ENCODE measurements at places on chromosomes 16 and 17.

GRCh38 chr17:76278952-76279741, 14.0 kb downstream of the UBALD2 start:
- DNase-seq, result peak; percentile 93

DNA sequence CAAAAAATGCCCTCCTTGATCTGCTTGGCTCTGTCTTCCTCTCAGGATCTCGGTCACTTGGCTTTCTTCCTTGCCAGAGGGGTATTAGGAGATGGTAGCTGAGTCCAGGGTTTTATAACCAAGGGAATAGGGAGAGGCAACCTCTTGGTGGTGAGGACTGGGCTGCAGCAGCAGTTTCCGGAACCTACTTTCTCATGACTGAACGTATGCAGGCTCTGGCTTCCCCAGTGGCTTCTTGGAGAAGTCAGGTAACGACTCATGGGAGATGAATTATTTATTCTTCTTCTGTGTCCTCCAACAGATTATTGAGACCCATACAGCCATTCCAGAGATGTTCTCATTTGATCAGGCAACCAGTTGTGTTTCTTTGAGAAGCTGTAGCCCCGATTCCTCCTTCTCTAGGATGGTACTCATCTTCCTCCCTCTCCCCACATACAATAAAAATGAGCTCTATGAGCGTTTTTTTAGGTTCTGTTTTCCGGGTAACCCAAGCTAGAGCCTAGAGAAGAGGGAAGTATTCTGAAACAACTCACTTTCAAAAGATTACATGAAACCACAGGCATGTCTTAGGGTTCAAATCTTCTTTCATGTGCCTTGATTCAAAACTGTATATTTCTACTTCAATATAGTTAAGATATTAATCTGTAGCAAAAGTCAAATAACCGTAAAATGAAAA, 22.3 kb upstream of the DHX40 start:
- no peak for DNase-seq

DNA sequence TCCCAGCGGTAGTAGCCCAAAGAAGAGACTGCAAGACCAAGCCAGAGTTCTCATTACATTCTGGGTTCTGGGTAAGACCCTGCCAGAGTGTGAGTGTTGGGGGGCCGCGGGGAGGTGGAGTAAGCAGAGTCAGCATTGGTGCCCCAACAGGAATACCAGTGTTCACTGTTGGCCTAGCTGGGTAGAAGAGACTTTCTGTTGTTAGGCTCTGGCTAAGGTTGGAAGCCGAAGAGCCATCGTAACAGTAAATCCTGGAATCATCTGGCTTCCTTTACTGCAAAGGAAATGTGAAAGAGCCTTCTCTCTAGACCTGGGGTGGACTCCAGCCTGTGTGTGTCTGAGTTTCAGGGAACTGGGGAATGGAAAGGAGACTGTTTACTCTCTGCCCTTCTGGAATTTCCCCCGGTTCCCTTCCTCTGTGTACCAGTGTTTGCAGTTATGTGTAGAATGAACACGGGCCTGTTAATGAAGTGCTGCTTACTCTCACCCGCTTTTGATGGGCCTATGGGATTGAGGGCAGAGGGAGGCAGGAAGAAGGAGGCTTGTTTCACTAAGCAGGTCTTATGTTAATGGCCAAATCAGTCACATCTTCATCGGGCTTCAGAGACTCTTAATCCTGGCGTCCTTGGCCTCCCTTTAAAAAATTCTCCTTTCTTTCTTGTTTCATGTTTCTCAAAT, 68.5 kb downstream of the WWP2 start:
- no peak for DNase-seq

- DNase-seq, result no peak
These were observed 1171.0 kb upstream of the GOT2 start for GRCh38 chr16:59905131-59905530.

DNA sequence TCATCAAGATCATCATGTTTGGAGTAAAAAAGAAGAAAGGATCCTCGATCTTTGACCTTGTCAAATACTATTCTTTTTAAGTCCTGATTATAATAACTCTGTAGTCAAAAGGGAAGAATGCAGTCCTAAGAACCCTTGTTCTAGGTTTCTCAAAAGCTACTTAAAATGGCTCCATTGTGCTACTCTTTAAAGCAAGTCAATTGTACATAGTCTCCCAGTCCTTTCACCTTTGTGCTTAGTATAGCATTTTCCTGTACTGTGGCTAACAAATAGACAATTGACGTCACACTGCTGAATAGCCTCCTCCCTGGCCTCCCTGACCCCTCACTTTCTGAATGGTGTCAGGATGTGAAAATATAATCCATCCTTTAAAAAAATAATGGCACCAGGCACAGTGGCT, 172.9 kb downstream of the AATF start:
- DNase-seq, result no peak

DNA sequence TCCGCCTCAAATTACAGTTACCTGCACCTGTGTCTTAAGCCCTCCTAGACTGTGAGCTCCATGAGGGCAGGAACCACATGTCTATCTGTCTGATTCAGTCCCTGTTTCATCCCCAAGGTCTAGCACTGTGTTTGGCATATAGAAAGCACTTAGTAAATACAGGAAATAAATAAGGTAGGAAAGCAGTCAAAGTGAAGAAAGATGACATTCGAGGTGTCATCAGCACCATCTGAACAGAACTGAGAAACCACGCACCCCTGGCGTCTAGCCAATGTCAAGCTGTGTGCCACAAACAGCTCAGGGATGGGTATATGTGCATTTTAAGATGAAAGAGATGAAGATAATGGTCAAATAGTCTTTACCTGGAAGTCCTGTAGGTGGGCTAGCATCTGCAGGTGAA, 79.6 kb upstream of the ATP2A3 start:
- no peak for DNase-seq

DNA sequence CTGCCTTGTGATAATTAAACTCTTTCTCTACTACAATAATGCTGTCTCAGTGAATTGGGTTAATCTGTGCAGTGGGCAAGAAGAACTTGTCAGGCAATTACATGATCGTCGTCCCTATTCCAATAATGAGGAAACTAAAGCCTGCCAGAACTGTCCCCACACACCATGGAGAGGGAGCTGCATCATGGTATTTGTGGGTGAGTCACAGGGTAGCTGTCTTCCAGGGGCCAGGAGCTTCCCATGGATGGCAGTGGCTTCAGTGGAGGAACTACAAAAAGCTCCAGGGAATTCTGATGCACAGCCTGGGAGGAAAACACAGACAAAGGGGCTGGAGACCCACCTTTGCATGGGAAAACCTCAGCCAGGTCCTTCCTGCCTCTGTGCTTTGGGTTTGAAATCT, 83.3 kb upstream of the C16orf82 start:
- peak; percentile 55 for DNase-seq

DNA sequence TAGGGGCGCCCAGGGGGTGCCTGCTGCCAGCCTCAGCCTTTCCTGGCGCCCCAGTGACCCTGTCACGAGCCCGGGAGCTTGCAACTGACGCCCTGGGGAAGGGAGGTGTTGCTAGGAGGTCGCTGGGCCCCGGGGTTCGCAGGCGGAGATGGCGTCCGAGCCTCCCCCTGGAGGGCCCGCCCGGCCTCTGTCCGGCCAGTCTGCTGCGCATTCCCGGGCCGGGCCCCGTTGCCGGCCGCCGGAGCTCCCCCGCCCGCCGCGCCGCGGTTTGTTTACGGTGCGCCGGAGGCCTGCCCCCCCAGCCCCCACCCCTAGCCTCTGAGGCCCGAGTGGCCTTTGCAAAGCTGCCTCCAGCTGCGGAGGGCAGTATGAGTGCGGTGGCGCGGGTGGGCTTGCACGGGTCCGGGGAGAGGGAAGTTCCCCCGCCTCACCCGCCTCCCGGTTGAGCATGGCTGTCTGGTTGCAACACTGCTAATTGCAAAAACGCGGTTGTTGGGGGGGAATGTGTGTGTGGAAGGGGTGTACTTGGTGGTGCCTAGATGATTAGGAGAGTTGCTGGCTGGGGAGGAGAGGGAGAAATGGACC, 514 bp downstream of the THRA start:
- DNase-seq, result no peak

- no peak for DNase-seq
These were observed 1.6 kb downstream of the CTCF start for GRCh38 chr16:67563708-67564468.

DNA sequence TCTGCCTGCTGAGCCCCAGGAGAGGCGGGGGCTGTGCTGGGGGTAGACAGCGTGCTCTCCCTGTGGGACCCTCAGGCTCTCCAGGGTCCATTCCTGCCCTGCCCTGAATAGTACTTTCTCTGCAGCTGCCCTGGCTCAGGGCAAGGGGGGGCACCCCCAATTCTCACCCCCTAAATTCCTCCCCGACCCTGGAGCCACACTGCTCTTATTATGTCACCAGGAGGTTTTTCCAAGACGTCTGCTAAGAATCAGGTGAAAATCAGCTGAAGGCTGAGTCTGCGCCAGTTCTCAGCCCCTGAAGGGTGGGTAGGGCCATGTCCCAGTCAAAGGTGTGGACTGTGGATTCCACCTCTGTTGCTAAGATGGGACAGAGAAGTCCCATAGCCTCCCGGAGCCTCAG, 49.9 kb upstream of the MAP3K14 start:
- no peak for DNase-seq

GRCh38 chr17:74119049-74119580, 84.4 kb upstream of the RPL38 start:
- DNase-seq, result no peak

GRCh38 chr17:75763613-75764416, 1.2 kb downstream of the GALK1 start:
- no peak for DNase-seq

- DNase-seq, result no peak
These were observed 226.1 kb upstream of the TOX3 start for GRCh38 chr16:52773026-52773425.

GRCh38 chr17:62804025-62804424, 4.1 kb downstream of the MARCHF10 start:
- DNase-seq, result no peak

DNA sequence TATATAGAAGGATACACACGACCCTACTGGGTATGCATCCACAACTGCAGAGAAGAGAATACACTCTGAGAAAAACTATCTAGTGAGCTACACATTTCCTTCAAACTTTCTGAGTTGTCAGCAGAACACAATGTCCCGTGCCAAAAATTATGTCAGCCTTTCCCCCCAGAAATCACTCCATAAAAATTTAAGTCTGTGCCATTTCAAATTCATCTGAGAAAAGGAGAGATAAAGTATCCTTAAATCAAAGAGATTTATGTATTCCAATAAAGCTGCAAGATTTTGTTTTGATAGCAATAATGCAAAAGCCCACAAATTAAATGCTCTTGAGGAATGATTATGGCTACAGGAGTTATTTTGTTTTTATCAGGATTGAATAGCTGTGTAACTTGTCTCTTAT, 760.1 kb downstream of the CDH11 start:
- no peak for DNase-seq

GRCh38 chr17:31726980-31727427, 132.0 kb downstream of the COPRS start:
- DNase-seq, result no peak

GRCh38 chr16:87836844-87837581, 32.3 kb downstream of the SLC7A5 start:
- DNase-seq, result no peak

GRCh38 chr16:27778926-27779570, 229.1 kb downstream of the KATNIP start:
- no peak for DNase-seq

DNA sequence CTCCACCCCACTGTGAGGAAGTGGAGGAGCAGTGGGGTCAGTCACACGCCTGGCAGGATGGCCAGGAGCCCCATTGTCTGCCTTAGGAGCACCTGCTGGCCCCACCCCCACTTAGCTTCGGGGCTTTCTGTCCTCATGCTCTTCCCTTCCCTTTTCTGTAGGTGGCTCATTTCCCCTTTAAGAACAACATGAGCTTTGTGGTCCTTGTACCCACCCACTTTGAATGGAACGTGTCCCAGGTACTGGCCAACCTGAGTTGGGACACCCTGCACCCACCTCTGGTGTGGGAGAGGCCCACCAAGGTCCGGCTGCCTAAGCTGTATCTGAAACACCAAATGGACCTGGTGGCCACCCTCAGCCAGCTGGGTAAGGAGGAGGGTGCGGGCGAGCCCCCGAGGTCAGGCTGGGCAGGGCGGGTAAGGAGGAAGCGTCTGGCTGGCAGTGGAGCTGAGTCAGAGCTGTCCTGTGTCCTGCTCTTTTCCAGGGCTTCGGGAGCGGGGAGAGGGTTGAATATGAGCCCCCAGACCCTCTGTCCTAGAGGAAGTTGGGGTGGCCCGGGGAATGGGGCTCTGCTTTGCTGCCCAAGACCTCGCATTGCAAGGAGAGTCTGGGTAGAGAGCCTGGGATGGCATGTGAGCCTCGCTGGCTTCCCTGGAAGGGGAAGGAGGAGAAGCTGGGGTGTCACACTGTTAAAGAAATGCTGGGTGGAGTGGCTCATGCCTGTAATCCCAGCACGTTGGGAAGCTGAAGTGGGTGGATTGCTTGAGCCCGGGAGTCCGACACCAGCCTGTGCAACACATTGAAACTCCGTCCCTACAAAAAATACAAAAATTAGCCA, 9.2 kb upstream of the SERPINF1 start:
- DNase-seq, result no peak

- no peak for DNase-seq
These were observed 842 bp upstream of the CALB2 start for GRCh38 chr16:71357681-71358080.

- no peak for DNase-seq
These were observed 5.6 kb downstream of the SPATA32 start for GRCh38 chr17:45256114-45256966.

GRCh38 chr17:27230996-27231395, 62.9 kb upstream of the WSB1 start:
- no peak for DNase-seq

DNA sequence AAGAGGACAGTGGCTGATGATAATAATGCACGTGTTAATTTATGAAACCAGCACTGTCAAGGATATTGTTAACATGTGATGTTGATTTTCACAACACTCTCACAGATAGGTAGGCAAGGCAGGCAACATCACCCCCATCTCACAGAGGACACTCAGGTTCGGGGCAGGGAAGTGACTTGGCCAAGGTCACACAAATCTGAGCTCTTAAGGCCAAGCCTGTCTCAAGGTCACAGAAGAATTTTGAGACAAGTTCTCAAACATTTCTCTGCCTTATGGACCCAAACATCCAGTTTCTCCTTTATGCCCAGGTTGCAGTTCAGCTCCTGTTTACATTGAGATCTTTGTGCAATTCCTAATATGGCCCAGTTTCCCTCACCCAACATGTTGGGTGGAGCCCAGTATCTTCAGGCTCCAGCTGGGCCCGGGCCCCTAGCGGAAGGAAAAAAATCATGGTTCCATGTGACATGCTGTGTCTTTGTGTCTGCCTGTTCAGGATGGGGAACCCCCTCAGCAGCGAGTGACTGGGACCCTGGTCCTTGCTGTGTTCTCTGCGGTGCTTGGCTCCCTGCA, 1.3 kb downstream of the SLC2A4 start:
- DNase-seq, result no peak
